ENCODE measurements at places on chromosomes 4 and X.

- no peak for DNase-seq
These were observed 1074.2 kb downstream of the STIM2 start for GRCh38 chr4:27934871-27935270.

DNA sequence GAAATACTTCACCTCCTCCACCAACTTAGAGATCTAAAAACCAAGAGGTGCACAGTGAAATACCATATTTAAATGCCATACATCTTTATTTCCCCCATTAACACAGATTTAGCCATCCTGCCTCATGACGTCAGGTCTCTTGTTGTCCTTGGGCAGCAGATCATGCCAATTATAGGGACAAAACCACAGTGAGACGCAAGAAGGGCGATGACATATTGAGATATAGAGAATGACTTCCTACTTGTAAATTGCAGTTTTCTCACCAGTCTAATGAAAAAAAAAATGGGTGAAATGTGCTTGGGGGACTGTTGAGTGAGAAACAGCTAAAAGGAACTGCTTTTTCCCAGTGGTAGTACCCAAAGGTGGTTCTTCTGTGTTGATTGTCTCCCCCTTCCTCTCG, 24.3 kb downstream of the RS1 start:
- no peak for DNase-seq

- DNase-seq = no peak
These were observed 169.8 kb upstream of the JADE1 start for GRCh38 chr4:128639541-128640270.

DNA sequence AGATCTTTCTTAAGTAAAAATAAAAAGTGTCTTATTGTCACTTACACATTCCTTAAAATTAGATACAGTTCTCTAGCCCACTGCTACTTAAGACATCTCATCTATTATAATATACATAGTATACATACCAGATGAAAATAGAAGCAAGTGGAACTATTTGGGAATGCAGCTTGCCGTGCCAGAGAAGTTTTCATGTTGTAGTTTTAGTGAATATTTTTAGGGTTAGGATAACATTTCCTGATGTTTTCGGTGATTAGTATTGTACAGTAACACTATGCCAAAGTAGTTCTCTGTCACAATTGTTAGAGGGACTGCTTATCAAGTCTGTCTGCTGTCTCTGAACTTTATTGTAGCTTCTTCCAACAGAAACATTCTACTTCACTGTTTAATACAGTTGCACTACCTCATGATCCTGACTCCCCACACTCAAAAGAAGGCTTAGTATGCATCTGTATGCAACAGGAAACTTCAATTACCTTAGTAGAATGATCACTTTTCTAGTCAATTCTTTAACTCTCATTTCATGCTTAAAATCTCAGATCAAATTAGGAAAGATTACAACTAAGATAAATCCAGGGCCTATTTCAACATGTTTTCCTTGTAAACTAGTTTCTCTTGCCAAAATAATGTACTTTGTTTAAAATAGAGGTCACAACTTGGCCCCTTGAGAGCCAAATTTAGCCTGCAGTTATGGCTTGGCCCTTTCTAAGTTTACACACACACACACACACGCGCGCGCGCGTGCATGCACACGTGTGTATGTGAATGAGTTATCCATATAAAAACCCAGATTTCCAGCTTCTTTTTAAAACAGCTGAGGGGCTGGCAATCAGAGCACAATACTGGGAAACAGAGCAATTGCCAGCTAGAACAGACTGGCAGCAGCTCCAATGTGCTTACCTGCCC, 42.3 kb upstream of the SRPX start:
- no peak for DNase-seq

GRCh38 chr4:2927696-2928075, 35.5 kb downstream of the NOP14 start:
- DNase-seq = no peak

DNA sequence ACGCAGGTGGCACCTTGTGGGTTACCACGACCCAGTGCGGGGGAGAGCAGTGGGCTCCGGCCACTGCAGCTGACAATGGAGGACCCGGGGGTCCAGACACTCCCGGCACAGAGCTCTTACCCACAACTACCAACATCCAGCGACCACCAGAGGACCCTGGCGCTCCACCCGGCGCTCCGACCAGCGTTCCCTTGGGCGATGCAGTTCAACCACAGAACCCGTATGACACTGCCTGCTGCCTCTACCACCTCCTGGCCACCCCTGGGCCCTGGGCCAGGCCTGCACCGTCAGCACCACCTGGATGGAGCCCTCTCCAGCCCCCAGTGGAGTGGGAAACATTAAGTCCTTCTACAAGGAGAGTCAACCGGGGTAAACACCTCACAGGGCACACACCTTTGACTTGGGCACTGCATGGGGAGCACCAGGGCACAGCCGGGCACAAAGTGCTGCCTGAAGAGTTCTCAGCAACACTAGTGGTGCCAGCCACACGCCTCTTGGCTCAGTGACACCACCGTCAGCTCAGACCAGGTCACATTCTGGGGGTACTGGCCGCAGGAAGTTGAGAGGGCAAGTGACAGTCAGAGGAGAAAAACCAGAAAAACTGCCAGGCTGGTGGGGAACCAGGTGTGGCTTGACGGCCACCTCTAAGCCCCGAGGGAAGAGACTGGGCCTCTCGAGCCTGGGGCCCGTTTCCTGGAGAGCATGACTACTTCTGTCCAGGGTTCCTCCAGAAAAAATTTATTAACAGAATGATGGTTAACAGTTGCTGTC, 2.6 kb downstream of the CTBP1 start:
- DNase-seq = no peak

GRCh38 chr4:20532116-20532790, 168.0 kb upstream of the PACRGL start:
- DNase-seq = no peak

GRCh38 chrX:31590581-31591114, 518.8 kb upstream of the FTHL17 start:
- DNase-seq = no peak

DNA sequence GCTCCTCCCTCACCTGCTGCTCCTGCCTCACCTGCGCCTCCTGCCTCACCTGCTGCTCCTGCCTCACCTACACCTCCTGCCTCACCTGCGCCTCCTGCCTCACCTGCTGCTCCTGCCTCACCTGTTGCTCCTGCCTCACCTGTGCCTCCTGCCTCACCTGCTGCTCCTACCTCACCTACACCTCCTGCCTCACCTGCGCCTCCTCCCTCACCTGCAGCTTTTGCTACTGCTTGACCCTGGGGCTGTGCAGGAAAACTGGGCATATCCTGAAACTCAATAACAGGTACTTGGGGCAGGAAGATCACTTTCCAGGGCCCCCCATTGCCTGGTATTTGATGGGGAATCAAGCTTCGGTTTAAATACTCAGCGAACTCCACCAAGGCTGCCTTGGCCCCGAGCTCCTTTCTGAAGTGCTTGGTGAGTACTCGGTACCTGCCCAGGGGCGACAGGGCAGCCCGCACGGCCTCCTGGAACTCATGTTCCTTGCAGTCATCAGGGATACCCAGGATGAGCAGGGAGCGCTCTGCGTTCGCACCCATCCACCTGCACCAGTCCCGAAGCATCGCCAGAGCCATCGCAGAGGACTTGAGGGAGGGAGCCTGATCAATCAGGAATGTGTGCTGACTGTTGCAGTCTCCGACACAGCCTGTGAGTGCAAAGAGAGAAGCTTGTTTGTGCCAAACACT, 2.7 kb downstream of the PNMA6E start:
- DNase-seq = no peak

GRCh38 chr4:38109896-38110295, 149.7 kb downstream of the PTTG2 start:
- no peak for DNase-seq

DNA sequence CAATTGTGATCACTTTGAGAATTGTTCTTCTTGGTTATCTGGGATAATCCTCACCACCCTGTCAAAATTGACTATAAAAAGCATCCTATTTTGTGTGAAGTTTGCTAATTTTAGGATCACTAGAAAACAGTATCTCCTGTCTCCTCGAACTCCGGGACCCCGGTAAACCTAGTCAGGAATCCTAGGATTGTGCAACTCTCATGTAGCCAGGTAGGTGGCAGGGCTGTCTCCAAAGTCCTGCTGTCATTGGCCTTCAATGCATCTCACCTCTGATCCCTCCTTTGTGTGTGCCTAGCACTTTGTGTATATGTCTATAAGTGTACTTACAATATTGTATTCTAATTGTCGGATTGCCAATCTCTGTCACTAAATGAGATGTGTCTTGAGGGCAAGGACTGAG, 1564.8 kb downstream of the RPA4 start:
- DNase-seq = no peak

DNA sequence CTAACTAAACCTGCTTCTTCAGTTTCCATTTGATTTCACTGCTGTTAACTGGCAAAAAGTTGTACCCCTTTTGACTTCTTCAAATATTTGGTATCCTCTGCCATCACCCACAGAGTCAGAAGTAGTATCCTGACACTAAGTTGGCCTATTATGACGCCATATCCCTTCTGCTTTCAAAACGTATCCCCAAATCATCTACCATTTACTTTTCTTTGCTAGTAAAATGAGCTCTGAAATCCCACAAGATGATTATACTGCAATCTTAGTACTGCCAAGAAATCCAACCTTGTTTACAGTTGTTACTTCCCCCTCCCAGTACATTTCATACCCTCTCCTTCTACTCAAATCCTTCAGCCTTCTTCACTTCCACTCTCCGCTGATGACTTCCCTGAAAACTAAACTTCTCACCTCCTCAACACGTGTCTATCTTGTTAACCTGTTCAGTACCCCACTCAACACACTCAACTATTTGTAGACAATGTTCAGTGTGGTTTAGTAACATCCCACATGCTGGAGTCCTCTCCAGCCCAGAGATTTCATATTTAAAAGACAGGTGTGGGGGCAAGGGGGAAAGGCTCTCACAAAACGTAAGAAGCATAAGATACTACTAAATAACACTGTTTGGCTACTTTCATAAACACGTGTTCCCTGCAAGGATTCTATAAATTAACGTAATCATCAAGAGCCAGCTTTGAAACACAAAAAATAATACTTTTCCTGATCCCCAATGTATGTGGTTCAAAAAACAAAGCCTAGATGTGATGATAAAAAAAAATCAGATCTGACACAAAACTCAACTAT, 1.3 kb downstream of the NAF1 start:
- no peak for DNase-seq

GRCh38 chrX:136295380-136295779, 5.4 kb upstream of the ADGRG4 start:
- no peak for DNase-seq

DNA sequence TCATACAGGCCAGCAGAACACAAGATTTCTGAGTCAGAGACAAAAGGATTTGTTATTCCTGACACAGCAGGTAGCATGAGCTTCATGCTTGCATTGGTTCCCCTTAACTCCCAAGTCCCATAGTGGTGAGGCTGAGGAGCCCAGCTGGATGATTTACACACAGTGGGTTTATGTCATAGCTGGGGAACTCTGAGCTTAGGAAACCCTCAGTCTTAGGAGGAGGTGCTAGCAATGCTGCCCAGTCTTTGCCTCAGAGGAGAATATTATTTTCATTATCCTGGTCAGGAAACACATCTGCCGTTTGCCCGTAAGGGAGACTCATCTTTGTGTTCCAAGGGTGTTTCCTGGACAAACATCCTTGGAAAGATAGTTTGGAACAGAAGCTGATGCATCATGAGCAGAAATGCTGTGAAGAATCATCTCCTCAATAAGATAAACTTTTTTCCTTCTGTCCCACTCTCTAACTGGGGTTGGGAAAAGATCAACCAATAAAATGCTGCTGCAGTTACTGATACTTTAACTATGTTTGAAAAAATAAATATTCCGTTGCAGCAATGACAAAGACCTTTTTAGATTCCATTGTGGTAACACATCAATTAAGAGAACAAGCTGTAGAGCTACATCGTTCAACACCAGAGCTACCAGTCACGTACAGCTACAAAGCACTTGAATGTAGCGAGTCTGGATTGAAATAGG, 146.8 kb downstream of the DCLK2 start:
- DNase-seq = no peak
